Thymus (tissue), 14 donors: ENCODE measurements at places on chromosomes 5 and 9. TPM values are rescaled to one million over a fixed set of nuclear protein-coding genes. Genes with fewer than 3 reads are reported as not detected.

DNA sequence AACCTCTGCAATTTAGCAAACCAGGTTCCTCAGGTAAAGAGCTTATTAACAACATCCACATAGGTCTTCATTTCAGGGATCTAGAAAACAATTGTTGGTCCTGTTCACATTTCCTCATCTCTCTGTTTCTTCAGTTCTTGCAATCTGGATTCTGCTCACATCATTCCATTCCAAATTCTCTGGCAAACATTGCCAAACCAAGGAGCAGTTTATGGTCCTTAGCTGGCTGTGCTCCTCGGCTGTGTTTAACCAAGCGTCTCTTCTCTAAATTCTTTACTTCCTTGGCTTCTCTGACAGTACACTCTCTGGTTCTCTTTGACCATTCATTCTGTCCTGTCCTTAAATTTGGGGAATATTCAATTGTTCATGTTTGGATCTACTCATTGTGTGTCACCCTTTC, 65.8 kb upstream of the RANBP3L start:
- no peak for DNase-seq

DNA sequence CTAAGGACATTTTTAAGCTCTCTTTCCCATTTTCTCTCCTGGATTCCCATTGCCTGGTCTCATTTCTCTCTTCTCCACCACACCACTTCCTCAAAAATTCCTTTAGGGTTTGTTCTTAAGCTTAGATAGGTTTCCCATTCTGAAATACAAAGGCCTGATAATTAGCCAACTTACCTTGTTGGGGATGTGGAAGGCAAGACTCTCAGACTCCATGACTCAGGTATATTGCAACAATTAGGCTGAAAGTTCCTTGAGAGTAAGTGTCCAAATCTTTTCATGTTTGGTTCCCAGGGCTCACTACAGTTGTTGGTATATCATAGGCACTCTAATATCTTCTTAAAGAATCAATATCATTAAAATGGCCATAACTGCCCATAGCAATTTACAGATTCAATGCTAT, 43.6 kb downstream of the FXN start:
- DNase-seq = no peak

Gene ADAMTS16
- 0.14 TPM for total RNA-seq

- DNase-seq = no peak
Observed at GRCh38 chr5:169204788-169205400, 96.0 kb downstream of the SLIT3 start.

Gene IL13
- total RNA-seq = 0.42 TPM

Gene IL3
- total RNA-seq = not detected

GRCh38 chr9:125914411-125914810, 167.2 kb downstream of the PBX3 start:
- no peak for DNase-seq

Gene FAM120A
- 40.3 TPM for total RNA-seq

- no peak for DNase-seq
Observed at GRCh38 chr5:683551-684481, 9.3 kb downstream of the TPPP start.

Gene SELENOP
- total RNA-seq = 115 TPM

- DNase-seq = no peak
Observed at GRCh38 chr5:173625673-173626504, 9.4 kb upstream of the BOD1 start.

DNA sequence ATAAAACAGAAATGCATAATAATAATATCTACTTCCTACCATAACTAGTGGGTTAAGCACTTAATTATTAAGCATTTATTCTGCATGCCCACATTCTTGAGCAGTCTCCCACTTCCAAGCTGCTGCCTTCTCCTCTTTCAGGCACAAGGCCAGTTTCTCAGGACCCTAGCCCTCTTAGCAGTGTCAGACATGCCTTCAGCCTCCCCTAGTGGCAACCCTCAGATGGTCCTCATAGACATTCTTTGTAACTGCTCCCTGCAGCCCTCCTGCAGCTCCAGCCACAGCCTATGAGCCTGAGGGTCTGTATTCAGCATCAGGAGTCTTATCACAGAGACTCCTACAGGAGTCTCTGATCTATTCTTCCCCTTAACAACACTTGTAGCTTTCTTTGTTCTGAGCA, 3.9 kb downstream of the IL9 start:
- DNase-seq = no peak

DNA sequence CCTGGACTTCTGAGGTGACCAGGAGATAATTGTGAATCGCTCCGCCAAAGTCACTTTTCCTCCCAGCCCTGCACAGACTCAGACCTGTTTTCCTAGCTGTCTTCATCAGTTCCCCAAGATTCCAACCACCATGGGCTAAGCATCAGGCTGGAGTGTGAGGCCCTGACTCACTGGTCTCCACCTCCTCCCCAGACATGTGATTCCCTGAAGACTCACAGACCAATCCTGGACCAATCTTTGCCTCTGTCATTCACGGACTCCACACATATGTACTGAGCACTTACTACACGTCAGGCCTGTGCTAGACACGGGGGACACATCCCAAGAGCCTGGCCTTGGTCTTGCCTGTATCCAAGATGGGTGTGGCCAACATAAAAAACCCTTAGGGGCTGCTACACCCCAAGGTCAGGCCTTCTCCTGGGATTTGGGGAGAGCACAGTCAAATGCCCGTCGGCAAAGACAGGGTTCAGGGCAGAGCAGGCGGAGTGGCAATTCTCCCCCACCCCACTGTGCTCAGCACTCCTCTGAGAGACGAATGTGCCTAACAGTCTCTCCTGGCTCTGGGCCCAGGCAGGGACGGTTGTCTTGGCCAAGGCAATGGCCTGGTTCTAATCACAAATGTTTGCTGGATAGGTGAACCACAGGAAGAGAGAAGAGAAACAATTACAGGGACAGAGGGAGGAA, 11.9 kb downstream of the EEIG1 start:
- DNase-seq = no peak

- no peak for DNase-seq
Observed at GRCh38 chr5:140549237-140550144, 2.0 kb downstream of the EIF4EBP3 start.

DNA sequence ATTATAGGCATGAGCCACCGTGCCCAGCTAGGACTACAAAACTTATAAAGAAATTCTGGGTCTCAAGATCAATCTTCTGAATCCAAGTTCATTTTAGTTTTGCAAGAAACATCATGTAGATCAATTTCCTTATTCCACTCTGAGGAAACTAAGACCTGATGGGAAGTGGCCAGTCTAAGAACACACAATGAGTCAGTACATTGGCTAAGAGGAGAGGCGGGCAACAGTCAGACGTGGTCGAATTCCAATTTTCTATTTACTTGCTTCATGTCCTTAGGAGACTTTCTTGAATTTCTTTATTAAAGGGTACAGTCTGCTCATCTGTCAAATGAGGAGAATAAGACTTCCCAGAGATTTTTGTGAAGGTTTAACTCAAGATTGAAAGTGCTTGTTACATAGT, 432.1 kb upstream of the BRINP1 start:
- no peak for DNase-seq

DNA sequence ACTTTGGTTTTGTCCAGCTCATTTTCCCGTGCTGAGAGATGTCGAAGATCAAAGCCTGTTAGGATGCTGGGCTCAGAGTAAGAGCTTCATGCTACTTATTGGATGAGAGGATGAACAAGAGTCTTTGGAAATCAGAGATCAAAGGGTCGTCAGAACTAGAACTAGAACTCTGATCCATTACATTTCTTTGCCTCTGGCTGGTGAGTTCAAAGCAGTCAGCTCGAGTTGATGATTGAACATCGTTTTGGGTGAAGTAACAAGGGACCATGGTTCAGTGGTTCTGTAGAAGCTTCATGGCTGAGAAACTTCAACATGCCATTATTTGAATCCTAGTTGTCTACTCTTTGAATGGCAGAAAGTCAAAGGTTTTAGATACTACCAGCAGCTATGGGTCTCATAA, 320.3 kb downstream of the ARHGEF28 start:
- no peak for DNase-seq

Gene SMAD5
- total RNA-seq = 20.1 TPM
